Thoracic aorta (tissue), 2 donors: ENCODE measurements at places on chromosomes 5 and 9. TPM values are rescaled to one million over a fixed set of nuclear protein-coding genes. Genes with fewer than 3 reads are reported as not detected.

Gene NTRK2
- 27.9 TPM for total RNA-seq

Gene CER1
- not detected for total RNA-seq

Gene CDH9
- total RNA-seq, result not detected

Gene GNA14
- 8.4 TPM for total RNA-seq

Gene SPATA6L
- total RNA-seq, result 2.4 TPM

Gene OR1J2
- 3.2 TPM for total RNA-seq

Gene THBS4
- total RNA-seq, result 13.5 TPM

Gene KLHL9
- total RNA-seq, result 14.9 TPM

Gene SPATA31D1
- not detected for total RNA-seq

Gene IFNA21
- total RNA-seq, result not detected

Gene TPPP
- total RNA-seq, result 13.0 TPM

Gene KIAA0825
- 4.1 TPM for total RNA-seq

Gene GABRA6
- total RNA-seq, result not detected

Gene CATSPER3
- not detected for total RNA-seq

Gene SOX30
- not detected for total RNA-seq

Gene PCDHA10
- total RNA-seq, result 0.41 TPM

Gene CCDC152
- total RNA-seq, result 0.81 TPM

Gene SPATA9
- not detected for total RNA-seq

Gene ARL15
- 36.8 TPM for total RNA-seq
